Liver (tissue), 10 donors: ENCODE measurements at places on chromosomes 6 and 20. TPM values are rescaled to one million over a fixed set of nuclear protein-coding genes. Genes with fewer than 3 reads are reported as not detected.

- no peak for DNase-seq
Measured at GRCh38 chr6:167779993-167780655, 46.6 kb upstream of the AFDN start.

DNA sequence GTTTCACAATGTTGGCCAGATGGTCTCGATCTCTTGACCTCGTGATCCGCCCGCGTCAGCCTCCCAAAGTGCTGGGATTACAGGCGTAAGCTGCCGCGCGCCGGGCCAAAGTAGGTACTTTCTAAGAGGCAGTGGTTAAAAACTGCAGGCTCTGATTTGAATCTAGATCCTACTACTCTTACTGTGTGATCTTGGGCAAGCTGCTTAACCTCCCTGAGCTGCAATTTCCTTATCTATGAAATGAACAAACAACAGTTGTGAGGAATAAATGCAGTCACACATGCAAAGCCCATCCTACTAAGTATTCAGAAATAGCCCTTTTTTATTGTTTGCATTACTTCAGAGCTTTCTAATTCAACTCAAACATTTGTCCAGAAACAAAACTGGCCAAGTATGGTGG lies 2.9 kb downstream of the FAXC start:
- DNase-seq: no peak

DNA sequence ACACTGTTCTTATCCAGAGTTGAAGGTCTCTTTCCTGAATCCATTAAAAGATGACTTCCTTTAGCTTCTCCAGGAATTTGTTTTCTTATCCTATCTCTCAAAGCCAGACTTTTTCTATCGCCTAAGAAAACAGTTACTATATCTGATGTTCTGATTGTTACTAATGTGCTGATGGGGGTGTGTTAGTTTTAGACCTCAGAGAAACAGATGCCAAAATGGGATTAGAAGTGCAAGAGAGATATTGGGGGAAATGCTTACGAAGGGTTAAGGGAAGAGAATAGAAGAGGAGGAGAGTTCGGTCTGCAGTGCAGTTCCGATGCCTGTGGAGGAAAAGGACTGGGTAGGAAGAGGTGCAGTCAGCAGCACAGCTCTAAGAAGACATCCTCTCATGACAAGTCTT lies 35.7 kb upstream of the ADGRG6 start:
- no peak for DNase-seq

DNA sequence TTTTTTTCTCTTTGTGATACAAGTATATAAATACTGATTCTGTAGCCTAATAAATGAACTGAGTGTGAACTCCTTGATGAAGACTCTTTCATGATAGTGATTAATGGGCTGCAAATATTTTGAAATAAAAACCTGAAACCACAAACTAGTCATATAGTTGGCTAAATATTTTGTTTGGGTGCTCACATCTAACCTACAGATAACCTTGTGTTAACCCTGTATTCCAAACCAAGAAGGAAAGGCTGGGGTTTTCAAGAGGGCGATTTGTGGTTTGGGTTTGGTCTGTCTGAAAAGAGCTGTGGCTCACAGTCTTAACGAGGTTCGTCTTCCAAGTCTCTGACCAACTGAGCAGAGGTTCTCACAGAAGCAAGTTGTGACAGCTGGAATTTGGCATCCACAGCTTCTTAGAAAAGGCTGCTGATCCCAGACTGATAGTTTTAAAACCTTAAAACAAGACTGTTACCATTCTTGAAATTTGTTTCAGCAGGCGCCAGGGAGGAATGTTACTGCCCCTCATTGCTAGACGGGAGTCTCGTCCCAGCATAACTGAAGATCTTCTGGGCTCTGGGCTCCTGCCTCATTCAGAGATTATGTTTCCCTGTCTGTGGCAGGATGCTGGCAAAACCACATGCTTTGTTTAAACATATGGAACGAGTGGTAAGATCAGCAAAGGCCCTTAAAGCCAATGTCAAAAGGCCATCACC lies 736.4 kb upstream of the MARCKS start:
- no peak for DNase-seq

DNA sequence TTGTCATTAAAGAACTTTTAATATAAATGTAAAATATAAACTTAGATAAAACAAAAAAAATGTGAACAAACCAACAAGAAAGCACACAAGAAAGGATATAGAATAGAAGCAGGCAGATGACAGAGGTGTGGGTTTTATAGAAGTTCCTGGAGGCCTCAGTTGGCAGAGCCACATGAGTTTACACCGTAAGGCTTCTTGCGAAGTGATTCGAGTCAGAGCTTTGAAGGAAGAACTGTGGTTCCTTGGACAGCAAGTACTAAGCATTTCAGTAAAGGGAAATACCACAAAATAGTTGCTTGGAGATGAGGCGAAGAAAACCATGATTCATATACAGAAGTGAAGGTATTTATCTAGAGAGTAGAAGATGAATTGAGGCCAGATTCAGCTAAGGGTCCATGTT lies 207.9 kb upstream of the EYA4 start:
- no peak for DNase-seq

The PTCRA gene
- not detected for total RNA-seq

The CLVS2 gene
- not detected for total RNA-seq
